ENCODE measurements at places on chromosomes 6 and 20.

- no peak for DNase-seq
These were observed 237.2 kb downstream of the TFAP2A start for GRCh38 chr6:10177704-10178103.

DNA sequence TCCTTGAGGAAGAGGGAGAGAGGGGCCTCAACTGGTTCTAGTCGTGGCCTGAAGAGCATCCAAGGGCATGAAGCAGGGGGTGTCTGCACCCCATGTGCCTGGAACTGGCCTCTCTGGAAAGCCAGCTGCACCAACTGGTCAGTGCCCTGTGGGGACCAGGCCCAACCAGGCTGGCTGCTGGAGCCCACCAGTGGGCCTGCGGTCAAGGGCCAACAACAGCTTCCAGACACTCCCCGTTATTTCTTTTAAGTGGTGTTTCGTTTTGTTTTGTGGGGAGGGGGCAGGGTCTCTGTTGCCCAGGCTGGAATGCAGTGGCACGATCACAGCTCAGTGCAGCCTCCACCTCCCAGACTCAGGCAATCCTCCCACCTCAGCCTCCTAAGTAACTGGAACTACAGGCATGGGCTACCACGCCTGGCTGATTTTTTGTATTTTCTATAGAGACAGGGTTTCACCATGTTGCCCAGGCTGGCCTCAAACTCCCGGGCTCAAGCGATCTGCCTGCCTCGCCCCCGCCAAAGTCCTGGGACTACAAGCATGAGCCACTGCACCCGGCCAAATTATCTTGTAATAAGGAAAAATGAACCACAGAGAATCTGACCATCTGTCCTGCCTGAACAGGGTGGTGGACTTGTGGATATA is 11.9 kb upstream of the C20orf144 start:
- no peak for DNase-seq

DNA sequence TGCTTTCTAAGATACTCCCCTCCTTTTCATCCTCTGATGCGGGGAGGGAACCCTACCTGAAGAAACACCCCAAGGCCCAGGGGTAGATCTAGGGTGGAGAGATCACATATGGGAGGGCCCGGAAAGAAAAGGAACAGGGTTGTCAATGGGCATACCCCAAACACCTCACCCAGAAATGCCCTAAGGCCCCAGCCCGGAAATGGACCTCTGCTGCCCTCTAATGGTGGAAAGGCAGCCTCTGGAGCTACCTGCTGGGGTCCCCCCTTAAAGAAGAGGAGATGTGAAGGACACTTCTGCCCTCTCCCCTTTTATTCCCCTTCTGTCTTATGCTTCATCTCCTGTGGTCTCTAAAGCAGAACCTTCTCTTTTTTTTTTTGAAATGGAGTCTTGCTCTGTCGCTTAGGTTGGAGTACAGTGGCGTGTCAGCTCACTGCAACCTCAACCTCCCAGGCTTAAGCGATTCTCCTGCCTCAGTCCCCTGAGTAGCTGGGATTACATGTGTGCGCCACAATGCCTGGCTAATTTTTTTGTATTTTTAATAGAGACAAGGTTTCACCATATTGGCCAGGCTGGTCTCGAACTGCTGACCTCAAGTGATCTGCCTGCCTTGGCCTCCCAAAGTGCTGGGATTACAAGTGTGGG is 458 bp upstream of the ARMC12 start:
- DNase-seq, result peak; percentile 71

GRCh38 chr20:673603-674001 is 2.0 kb downstream of the SCRT2 start:
- no peak for DNase-seq

- no peak for DNase-seq
These were observed 121.9 kb upstream of the CDH4 start for GRCh38 chr20:61130156-61130555.

DNA sequence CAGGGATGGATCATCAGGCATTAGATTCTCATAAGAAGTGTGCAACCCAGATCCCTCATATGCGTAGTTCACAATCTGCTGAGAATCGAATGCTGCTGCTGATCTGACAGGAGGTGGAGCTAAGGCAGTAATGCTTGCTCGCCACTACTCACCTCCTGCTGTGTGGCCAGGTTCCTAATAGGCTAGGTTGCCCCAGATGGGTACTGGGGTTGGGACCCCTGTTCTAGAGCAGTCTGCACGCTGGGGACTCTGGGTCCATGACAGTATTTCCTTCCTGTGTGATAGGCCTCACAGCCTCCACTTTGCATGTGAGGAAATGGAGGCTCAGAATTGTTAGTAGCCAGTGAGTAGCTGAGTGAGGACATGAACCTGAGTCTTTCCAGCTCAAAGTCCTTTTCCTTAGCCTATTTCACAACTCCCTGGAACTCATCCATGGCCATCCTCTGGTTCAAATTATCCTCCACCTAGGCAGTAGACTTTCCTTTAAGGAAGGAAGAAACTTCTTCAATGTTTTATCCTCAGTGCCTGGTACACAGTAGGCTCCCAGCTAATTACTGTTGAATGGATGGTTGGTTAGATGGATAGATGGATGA is 117.2 kb downstream of the SYCP2 start:
- no peak for DNase-seq

GRCh38 chr6:81753711-81754577 is 1.5 kb upstream of the TENT5A start:
- DNase-seq, result peak; percentile 69

DNA sequence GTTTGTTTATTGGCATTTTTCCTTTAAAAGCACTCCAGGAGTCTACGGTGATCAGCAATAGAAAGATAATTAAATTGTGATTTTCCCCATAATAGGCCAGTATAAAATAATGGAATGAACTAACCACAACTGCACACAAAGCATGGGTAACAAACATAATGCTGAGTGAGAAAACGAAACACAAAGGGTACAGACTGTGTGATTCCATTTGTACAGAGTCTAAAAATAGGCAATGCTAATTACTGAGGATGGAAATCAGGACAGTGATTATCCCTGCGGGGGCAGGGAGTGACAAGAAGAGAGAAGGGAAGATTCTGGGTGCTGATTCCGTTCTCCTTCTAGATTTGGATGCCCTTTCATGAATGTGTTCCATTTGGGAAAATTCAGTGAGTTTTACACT is 478.1 kb downstream of the PREX1 start:
- DNase-seq, result no peak

DNA sequence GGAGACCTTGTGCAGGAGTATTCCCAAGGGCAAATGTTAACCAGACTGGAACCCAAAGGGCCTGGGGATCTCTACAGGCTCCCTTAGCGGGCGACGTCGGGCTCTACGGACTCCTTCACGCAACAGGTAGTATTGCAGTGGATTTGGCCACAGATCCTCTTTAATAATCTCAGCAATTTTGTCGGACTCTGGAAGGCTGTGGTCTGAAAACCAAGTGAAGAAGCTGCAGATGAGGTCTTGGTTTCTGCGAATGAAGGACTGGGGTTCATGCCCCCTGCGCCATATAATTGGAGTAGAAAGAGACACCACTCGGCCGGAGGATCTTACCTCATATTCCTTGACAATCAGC is 1.3 kb downstream of the TSPYL1 start:
- no peak for DNase-seq

DNA sequence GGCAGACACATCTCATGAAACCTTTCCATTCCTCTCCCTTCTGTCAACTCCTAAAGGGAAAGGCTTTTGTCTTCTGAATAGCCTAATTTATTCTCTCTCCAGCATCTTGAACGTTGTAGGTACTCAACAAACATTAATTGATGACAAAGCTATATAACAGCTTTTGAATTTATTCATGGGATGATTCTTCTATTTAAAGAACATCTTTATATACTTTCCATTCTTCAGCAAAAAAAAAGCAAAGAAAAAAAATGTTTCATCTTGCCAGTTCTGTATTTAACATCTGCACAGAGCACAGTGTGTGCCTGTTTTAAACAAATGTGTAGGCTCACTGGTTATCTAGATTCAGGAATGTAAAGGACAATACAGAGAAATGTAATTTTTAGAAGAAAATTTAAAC is 648.7 kb downstream of the KIF16B start:
- no peak for DNase-seq

DNA sequence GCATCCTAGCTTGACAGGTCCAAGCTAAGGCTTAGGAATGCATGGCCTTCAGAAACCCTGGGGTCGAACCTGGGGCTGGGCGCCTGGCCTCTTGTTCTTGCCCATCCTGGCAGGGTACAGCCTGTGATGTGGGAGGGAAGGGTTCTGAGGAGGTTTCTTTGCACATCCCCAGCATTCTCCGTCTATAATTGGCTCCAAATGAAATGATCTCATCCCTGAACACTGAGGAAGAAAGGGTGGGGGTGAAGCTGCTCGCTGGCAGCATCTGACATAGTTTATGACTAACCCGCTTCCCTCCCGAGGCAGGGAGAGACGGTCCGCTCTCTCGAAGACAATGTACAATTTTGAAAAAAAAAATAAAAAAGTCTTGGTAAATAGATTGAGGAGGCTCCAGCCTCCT is 67.1 kb upstream of the ZNFX1 start:
- DNase-seq, result no peak

DNA sequence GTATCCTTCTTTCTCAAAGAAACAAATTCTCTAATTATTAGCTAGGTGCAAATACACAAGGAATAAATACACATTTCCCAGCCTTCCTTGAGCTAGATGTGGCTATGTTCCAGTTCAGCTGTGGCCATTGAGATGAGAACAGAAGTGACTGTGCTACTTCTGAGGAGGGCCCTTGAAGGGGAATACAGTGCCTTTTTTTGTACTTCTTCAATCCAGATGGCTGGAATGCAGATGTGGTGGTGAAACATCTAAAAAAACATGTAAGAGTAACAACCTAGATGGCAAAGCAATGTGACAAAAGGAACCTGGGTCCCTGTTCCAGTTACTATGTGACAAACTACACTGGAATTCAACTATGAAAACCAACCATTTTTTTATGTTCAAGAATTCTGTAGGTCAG is 115.4 kb upstream of the DST start:
- no peak for DNase-seq

- no peak for DNase-seq
These were observed 113.2 kb downstream of the CEBPB start for GRCh38 chr20:50303573-50304500.

GRCh38 chr6:170080828-170081371 is 210.0 kb downstream of the DLL1 start:
- no peak for DNase-seq

GRCh38 chr6:35441642-35442041 is 10.5 kb upstream of the FANCE start:
- DNase-seq, result no peak

GRCh38 chr6:168968228-168968627 is 285.4 kb downstream of the THBS2 start:
- DNase-seq, result no peak

- DNase-seq, result no peak
These were observed 81.3 kb downstream of the TRERF1 start for GRCh38 chr6:42370323-42370985.

GRCh38 chr6:160583794-160584193 is 80.3 kb downstream of the LPA start:
- no peak for DNase-seq

DNA sequence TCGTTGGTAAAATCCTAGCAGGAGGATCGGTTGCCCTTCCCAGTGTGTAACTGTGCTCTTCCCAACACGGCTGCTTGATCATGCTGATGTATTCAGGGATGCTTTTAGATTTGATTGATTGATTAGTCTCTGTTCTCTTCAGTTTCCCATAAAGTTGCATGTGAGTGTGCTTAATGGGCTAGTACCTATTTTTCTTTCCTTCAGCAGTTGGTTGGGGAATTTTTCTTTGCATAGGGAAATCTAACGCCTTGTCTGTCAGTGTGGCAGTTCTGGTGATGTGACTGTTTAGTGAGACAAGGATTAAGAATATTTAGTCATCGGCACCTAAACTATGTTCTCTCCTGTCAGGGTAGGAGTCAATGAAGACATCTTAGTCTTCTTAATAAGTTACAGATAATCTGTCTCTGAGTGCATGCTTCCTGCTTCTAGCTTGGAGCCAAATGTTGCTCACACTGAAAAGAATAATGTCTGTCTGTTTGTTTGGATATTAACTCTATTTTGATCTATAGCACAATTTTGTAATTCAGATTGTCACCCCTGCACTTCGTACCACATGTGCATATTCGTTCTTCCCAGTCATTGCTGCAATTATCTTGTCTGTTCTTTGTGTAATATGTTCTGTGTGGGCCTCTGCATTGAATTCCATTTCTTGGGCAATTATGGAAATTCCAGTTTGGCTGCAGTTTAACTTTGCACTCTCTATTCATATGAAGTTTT is 169.9 kb downstream of the EDN1 start:
- no peak for DNase-seq

GRCh38 chr6:98056955-98057354 is 773.9 kb upstream of the MMS22L start:
- DNase-seq, result no peak

DNA sequence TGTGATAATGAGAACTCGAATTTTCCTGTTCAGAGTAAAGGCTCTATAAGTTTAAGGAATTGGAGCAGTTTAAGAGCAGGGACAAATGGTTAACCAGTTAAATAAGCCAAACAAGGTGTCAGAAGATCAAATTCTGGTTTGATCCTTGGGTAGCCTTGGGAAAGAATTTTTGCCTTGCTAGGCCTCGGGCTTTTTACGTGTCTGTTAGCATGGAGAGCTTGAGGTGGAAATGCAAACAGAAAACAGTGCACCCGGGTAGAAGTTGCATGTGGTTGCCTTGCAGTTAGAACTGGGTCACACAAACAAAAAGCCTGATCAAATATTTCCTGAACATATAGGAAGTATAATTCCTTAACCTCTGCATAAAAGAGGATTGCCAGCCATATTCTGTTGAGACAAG is 58.3 kb downstream of the RIN2 start:
- DNase-seq, result no peak

DNA sequence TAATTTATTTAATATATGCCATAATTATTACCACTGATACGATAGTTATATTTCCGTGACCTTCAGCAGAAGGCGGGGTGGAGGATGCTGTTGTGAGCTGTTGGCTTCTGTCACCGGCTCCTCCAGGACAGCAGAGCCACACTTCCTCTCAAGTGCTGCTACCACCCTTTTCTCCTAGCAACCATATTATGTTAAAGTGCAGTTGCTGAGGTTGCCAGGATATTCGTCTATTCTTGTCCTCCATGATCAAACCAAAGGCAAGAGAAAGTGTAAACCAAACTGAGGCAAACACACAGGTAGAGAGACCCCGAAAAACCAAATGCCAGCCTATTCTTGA is 27.8 kb downstream of the RGS17 start:
- DNase-seq, result no peak

- DNase-seq, result no peak
These were observed at the start of gene SUMO4 for GRCh38 chr6:149400050-149400449. Gene SUMO4 (plus strand): TSS chr6:149400262. CDS start chr6:149400392, 130 bp downstream.

DNA sequence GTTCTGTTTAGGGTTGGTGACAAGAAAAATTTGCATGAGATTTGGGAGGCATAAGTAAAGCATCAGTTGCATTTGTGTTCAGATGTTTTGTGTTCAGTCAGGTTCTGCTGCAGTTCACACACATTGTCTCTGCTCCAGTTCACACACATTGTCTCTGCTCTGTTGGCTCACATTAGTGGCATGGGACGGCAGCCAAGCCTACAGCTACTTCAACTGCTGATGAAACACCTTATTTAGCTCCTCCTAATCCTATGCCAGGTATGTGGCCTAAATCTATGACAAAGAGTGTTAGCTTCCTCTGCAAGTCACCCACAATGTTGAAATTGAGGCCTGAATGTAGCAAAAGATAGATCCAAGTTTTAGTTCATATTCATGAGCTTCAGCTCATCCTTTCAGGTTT is 278.1 kb upstream of the SYNCRIP start:
- DNase-seq, result no peak
